Activated CD4-positive, alpha-beta T cell treated with anti-CD3 and anti-CD28 coated beads, Interleukin-2, amount 10 ng/mL, durations not matched to agents 7 days and 5 days (primary cell): ENCODE measurements at places on chromosomes 4 and X.
A peak's percentile ranks its signal among the peaks of the same experiment; 100 is the strongest.

- DNase-seq: no peak
These were observed 21.7 kb downstream of the LETM1 start for GRCh38 chr4:1834047-1834775.

GRCh38 chr4:69058410-69059059 is 37.7 kb upstream of the UGT2B7 start:
- no peak for DNase-seq

- no peak for DNase-seq
These were observed 66.3 kb upstream of the GAB1 start for GRCh38 chr4:143270256-143270838.

- DNase-seq: no peak
These were observed 4.8 kb upstream of the SH3BP2 start for GRCh38 chr4:2788101-2788500.

DNA sequence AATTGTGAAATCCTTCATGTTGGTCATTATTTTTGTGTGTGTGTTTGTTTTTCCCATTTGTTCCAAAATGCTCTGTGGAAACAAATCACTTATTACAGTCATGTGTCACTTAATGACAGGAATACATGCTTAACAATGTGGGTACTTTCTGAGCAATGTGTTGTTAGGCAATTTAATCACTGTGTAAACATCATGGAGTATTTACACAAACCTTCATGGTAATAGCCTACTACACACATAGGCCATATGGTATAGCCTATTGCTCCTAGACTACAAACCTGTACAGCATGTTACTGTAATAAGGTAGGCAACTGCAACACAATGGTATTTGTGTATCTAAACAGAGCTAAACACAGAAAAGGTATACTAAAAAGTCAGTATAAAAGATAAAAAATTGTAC is 388.9 kb upstream of the PPP1R2C start:
- DNase-seq: no peak

GRCh38 chrX:41561045-41561444 is 113.9 kb downstream of the NYX start:
- DNase-seq: peak; percentile 39

DNA sequence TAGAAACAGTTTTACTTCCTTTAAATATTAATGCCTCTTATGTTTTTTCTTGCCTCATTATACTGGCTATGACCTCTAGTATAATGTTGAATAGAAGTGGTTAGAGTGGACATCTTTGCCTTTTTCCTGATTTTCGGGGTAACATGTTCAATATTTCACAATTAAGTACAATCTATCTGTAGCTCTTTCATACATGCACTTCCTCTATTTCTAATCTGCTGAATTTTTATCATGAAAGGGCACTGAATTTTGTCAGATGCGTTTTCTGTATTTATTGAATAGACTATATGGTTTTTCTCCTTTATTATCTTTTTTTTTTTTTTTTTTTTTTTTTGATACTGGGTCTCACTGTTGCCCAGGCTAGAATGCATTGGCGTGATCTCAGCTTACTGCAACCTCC is 29.0 kb downstream of the MECP2 start:
- DNase-seq: no peak

GRCh38 chr4:8387615-8388527 is 52.7 kb downstream of the ACOX3 start:
- DNase-seq: no peak

DNA sequence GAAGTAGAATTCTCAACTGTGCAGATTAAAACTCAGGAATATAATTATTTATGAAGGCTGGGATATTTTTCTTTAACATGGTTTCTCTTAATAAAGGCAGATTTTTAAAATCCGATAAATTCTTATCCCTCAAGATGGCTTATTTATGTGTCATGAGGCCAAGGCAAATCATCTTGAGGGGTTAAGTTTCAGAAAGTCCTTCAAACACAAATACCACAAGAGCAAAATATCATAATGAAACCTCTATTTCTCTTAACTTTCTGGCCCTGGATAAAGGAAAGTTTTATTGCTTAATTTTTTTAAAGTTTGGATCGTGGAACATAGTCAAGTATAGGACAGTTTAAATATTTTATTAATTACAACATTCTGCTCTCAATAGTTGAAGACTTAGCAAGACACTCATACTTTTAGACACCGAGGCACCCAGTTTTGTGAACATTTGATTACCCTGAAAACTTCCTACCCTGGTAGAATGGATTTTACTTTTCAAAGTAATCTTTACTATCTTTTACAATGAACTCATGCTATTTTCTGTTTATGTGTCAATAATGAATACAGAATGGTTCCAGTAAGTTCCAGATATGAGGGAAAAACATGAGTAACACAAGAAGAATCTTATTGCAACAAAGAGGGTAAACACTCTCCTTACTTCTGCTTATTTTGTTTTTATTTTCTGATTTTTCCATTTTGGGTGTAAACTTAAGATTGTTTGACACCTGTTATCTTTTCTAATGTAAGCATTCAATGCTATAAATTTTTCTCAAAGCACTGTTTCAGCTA is 200.7 kb upstream of the IL15 start:
- DNase-seq: no peak

- DNase-seq: no peak
These were observed at the start of gene BMPR1B for GRCh38 chr4:94757192-94758140. Gene BMPR1B, plus strand, starts transcription at chr4:94757955. Its CDS starts 346,470 bp downstream, at chr4:95104425.

- no peak for DNase-seq
These were observed 35.9 kb downstream of the PNMA5 start for GRCh38 chrX:152958047-152958446.

GRCh38 chr4:181138116-181138515 is 1105.1 kb upstream of the TENM3 start:
- DNase-seq: no peak

DNA sequence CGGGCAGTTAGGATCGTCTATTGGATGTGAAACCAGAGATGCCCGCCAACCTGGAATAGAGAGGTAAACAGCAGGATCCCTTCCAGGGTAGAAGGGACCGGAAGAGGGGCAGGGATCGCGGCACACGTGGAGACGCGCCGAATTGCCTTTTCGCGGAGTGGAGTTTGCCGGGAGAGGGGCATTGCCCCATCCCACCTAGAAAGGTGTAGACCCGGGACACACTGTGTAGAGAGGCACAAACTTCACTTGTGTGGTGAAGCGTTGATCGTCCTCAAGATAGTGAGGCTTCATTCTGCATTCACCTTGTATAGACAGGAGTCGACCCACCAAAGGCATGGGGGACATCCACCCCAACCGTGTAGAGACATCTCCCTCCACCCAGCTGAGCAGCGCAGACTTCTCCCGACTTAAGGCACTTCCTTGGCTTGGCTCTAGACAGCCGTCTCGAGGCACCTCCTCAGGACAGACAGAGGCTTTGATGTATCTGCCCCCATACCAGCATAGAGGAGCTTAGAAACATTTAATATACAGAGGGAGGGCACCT is 410 bp downstream of the GNL3L start:
- peak; percentile 8 for DNase-seq

DNA sequence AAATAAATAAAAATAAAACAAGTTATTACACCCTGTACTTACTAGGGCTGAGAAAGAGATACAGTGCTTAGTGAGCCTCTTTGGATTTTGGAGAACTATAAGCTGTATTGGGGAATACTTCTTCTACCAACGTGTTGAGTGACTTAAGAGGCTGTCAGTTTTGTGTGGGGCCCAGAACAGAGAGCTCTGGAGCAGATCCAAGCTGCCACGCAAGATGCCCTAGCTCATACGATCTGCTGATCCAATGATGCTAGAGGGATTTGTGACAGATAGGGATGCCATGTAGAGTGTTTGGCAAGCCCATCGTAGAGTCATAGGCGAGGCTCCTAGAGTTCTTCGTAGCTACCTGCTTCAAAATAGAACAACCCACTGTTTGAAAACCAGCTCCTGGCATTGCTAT is 60.3 kb upstream of the KLF3 start:
- DNase-seq: no peak

GRCh38 chr4:113004655-113005054 is 44.8 kb upstream of the ANK2 start:
- no peak for DNase-seq

- no peak for DNase-seq
These were observed 27.1 kb upstream of the HGFAC start for GRCh38 chr4:3414421-3415279.

DNA sequence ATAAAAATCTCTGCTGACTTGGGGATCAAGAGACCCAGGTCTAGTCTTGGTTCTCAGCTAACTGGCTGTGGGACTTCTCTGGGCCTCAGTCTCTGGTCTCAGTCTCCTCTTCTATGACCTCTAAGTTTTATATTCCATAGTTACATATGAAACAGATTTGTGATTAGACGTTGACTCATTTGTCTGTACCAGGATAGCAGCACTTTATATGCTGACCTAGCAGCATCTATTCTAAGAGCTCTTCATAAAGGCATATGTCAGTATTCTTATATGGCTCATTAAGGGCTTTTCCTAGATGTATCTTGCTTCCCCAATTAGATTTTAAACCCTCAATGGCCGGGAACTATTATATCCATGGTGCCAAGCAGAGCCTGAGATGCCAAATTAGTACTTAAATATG is 12.7 kb downstream of the GRPR start:
- no peak for DNase-seq

DNA sequence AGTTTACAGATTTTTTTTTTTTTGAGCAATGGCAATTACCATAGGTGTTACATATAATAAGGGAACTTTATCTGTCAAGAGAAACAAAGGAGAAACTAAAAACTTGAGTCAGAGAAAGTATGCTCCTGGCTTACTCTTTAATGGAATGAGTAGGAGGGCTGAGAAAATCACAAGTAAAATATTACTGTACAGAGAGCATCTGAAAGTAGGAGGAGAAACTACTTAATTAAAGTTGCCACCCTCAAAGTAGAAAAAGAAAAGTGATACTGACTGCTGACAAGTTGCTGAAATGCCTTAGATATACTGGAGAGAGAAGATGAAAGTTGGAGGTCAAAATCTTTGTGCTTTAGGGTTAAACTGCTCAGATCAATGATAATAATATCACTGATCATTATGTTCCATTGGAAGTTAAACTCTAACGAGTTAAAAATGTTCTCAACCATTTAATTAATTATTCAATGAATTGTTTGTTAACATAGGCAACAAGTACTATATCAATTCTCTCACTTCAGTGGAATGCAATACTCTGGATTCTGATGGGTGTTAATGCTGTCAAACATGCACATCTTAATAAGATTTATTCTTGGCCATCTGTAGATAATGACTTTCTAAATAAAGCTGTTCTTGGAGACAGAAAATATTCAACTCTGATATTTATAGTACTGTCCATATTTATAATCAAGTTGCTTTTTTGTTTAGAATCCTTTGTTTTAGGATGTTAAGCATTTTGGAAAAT is 61.2 kb upstream of the CAMK2D start:
- DNase-seq: no peak

- DNase-seq: no peak
These were observed 11.7 kb downstream of the UGT2B4 start for GRCh38 chr4:69484011-69484410.

- no peak for DNase-seq
These were observed 3.7 kb downstream of the GRIPAP1 start for GRCh38 chrX:48998391-48998790.

- DNase-seq: no peak
These were observed 33.8 kb downstream of the CEP44 start for GRCh38 chr4:174317531-174317930.

DNA sequence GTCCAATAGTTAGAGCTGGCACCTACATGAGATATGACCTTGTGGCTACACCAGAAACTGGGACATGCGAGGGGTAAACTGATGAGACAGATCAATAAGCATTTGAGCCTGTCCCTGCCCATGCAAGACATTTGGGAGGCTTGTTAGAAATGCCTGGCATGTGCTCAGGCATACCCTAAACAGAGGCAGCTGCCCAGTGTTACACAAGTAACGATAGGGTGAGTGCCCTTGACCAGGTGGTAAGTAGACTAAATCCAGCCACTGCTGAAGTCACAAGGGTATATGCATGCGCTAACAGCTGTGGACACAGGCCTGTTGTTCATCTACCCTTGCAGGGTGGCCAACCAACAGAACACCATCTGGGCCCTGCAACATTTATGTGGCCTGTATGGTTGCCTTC is 56.1 kb upstream of the CCDC149 start:
- no peak for DNase-seq

DNA sequence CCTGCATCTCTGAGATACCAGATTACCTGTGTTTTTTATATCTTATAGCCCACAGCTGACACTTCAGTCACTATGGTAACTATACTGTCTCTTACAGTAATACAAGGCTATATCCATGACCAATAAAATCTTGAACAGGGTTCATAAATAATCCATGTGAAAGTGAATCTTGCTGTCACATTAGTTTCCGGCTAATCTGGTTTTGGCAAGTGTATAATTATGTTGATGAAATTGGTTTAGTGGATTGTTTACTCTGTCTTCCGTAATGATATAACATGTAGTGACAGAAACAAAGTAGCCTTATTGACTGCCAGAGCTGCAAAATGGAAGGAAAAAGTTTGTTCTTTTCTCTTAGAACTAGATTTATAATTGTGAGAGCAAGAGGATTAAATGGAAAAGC is 686.6 kb upstream of the PABPC4L start:
- DNase-seq: no peak

GRCh38 chr4:150135134-150135772 is 57.0 kb downstream of the DCLK2 start:
- no peak for DNase-seq

DNA sequence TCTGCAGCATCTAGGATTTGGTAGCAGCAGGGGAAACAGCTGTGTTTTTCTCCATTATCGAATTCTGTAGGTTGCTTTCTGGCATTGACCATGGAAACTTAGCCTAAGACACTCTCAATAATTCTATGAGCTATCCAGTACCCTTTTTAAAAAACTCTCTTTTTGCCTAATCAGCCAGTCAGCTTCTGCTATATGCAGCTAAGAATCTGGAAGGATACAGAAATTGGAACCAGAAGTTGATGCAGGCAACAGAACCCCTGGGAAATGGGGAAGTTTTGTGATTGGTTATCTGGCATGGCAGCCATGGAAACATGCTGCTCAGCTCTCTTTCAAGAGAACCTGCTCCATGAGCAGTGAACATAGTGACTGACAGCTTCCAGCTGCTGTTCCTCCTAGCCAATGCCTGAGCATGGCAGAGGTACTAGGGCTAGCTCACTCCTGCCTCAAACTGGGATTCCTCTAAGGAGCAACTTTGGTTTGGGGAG is 417.6 kb upstream of the MAOA start:
- no peak for DNase-seq

- DNase-seq: no peak
These were observed 1.6 kb upstream of the MMGT1 start for GRCh38 chrX:135975421-135975820.

DNA sequence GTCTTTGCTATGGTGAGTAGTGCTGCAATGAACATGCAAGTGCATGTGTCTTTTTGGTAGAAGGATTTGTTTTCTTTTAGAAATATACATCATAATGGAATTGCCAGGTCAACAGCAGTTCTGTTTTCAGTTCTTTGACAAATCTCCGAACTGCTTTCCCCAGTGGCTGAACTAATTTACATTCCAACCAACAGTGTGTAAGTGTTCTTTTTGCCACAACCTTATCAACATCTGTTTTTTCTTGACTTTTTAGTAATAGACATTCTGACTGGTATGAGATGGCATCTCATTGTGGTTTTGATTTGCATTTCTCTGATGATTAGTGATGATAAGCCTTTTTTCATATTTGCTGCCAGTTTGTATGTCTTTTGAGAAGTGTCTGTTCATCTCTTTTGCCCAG is 406.3 kb downstream of the DTHD1 start:
- no peak for DNase-seq
